NCI-H1417 (cell line): ENCODE measurements at places on chromosomes 1 and 21.
A peak's percentile ranks its signal among the peaks of the same experiment; 100 is the strongest.

DNA sequence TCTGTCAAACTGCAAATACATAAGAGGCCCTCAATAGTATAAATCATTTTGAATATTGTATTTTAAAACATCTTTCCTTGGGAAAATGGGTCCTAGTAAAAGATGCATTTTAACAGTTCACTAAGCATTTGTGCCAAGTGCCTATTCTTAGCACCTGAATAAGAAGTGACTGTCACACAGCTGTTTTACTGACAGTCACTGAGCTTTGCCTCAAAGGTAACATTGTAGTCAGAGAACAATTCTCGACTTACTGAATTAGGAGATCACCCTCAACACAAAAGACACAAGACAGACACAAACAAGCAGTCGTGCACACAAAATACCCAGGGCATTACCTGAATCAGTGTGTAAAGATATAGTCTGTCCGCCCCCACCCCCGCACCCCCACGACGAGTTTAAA lies 408 bp downstream of the ESRRG start:
- DNase-seq = no peak

- DNase-seq = no peak
Measured at GRCh38 chr1:157403608-157404007, 148.7 kb downstream of the FCRL5 start.

DNA sequence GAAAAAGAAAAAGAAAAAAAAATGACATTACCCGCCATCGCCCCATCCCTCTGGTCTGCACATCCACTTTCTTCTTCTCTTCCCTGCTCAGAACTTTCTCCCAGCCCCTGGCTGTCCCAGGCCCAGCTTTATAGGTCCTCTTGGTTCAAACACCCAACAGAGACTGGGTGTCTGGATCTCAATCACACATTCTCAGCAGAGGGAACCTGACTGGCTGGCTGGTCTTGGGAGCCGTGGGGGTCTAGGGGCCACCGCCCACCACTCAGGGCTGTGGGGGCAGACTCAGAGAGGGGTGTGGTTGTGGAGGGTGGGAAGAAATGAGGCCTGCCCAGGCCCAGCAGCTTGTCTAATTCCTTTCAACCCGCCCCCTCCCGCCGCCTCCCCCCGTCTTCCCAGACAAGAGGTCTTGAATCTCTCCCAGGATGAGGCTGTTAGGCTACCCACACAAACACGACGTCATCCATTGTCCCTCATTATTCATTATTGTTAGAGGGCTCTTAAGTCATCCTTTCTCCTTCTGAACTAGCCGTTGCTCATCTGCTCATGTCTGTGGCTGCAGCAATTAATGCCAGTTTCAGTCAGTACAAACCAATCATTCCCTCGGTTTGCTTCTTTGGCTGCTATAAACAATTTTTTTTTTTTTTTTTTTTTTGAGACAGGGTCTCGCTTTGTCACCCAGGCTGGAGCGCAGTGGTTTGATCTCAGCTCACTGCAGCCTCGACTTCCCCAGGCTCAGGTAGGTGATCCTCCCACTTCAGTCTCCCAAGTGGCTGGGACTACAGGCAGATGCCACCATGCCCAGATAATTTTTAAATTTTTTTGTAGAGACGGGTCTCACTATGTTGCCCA lies 40.6 kb upstream of the CLIC4 start:
- DNase-seq = peak; percentile 77

DNA sequence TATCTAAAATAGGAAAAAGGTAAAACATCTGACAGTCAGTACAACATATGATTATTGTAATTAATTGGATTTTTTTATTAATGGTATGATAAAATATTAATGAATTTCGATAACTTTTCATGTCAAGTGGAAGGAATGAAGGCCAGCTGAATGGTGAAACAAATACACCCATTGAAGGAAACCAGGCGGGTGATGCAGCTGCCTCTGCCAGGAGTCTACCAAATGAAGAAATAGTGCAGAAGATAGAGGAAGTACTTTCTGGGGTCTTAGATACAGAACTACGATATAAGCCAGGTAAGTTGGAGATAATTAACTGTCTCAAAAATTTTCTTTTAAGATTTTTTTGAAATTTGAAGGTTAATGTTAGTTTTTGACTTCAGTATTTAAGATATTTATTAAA lies 3.2 kb downstream of the SON start:
- no peak for DNase-seq

- peak; percentile 80 for DNase-seq
Measured at GRCh38 chr1:63892632-63893395, 119.0 kb downstream of the ROR1 start.

- DNase-seq = no peak
Measured at GRCh38 chr1:198623752-198624647, 14.8 kb upstream of the PTPRC start.

DNA sequence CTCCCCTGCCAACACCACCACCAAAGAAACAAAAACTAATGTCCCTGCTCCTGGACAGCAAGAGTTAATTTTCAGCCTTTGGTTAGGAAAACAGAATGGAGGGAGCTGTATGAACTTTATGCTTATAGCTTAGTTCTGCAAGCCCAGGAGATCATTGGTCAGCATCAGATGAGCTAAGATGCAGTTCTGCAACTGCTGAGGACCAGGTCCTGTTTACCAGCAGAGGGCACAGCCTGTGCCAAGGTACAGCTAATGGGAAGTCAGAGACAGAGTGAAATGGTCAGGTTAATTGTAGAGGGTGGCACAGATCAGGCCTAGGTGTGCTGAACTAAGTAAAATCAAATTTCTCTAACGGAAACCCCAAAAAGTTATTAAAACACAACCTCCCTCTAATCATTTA lies 161.3 kb downstream of the ROR1 start:
- DNase-seq = peak; percentile 20

- no peak for DNase-seq
Measured at GRCh38 chr1:200033511-200034261, 6.2 kb downstream of the NR5A2 start.

GRCh38 chr1:15525050-15526020 lies 1.3 kb upstream of the DNAJC16 start:
- peak; percentile 66 for DNase-seq

DNA sequence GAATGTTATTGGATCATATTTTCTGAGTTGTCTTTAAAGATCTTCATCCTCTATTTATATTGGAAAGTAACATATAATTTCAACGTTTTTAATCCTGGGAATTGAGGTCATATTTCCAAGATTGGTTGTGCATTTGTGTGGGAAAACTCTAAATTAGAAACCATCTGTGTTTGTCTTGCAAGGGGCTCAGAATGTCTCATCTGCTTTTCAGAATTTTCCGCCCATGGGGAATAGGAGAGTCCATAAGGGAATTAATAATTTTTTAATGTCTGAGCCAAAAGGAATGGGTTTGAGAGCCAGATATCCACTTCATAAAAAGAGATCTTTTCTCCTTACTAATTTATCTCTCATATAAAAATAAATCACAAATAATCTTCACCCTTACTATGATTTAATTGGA lies 84.8 kb upstream of the MAP1LC3C start:
- no peak for DNase-seq

- peak; percentile 69 for DNase-seq
Measured at GRCh38 chr1:190179817-190180216, 297.8 kb downstream of the BRINP3 start.

DNA sequence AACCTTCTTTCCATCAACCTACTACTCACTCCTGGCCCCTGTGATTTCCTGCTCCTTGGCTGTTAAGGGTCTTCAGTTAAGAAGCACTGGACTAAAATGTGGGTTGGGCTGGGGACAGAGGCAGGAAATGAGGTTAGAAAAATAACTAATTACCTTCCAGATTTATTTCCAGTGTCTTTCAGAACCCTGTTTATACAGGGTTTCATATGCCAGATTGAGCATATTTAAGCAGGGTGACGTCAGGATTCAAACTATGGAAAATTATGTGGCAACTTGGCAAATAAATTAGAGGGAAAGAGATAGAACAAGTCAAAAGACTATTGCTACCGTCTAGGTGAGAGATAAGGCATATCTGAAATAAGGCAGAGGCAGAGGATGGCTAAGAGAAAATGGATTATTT lies 11.7 kb upstream of the MCOLN3 start:
- DNase-seq = no peak

- DNase-seq = peak; percentile 24
Measured at GRCh38 chr1:41313661-41314131, 47.5 kb upstream of the FOXO6 start.

- DNase-seq = no peak
Measured at GRCh38 chr1:103111926-103112325, 3.6 kb upstream of the COL11A1 start.
